Activated CD4-positive, CD25-positive, alpha-beta regulatory T cell treated with anti-CD3 and anti-CD28 coated beads, Interleukin-2, amount 50 U/mL, for 72 hours (primary cell): ENCODE measurements at places on chromosomes 7 and 10.

DNA sequence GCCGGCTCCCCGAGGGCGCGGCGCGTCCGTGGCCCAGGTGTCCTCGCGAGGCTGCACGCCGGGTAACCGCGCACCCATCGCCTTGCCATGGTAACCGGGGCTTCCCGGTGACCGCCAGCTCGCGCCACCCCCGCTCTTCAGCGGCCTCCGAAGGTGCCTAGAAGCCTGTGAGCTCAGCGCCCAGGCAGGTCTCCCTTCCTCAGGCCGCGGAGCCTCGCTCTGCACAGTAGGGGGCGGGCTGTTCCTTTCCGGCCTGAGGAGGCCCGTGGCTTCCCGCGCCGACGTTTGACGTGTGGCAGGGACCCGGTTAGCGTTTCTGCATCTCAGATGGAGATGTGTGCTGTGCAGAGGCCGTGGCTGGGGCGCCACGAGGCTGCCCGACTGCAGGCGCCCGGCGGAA is 117.1 kb downstream of the DYNC2I1 start:
- DNase-seq: peak; percentile 45

GRCh38 chr10:3324612-3325038 is 152.0 kb upstream of the PITRM1 start:
- no peak for DNase-seq

DNA sequence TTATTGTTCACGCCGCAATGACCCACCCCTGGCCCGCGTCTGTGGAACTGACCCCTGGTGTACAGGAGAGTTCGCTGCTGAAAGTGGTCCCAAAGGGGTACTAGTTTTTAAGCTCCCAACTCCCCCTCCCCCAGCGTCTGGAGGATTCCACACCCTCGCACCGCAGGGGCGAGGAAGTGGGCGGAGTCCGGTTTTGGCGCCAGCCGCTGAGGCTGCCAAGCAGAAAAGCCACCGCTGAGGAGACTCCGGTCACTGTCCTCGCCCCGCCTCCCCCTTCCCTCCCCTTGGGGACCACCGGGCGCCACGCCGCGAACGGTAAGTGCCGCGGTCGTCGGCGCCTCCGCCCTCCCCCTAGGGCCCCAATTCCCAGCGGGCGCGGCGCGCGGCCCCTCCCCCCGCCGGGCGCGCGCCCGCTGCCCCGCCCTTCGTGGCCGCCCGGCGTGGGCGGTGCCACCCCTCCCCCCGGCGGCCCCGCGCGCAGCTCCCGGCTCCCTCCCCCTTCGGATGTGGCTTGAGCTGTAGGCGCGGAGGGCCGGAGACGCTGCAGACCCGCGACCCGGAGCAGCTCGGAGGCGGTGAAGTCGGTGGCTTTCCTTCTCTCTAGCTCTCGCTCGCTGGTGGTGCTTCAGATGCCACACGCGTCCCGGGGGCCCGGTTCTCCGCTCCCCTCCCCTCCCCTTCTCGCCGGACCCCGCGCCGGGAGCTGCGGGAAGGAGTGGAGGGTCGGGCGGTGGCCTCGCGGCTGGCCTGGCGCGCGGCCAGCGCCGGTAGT is at the start of gene CBX3:
CBX3 (plus strand) TSS at position 499 of the 772 bp plus-strand sequence. CDS start 1,254 bp downstream, outside the sequence.
- DNase-seq: peak; percentile 87

DNA sequence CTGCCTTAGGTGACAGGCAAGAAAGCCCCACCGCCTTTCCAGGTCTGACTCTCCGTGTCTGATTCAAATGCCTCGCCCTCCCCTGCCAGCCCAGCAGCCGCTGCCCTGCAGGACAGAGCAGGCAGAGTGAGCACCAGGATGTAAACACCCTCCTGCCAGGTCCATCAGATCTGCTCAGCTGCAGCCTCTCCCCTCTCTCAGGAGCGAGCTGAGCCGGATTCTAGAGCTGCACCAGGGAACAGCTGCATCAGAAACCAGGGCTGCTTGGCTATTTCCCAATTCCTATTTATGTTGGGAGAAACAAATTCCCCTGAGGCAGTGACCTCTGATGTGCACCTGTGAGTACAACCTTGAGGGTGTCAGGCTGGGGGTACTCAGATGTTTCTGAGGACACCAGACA is 121.5 kb upstream of the ZMIZ1 start:
- DNase-seq: no peak

DNA sequence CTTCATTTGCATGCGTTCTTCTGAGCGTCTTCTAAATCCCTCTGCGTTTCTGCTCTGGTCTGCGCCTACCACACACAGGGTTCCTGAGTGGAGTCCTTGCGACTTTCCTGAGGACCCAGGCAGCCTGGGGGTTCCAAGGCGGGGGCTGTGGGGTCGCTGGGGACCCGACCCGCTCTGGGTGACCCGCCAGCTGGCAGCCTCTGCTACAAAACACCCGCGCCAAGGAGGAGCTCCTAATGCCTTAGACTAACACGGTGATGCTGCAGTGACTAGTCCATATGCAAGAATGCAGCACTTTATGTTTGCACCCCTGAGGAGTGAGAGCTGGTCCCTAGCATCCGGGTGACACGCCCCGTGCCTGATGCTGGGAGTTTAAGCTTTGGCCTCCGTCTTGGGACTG is 367.0 kb upstream of the POM121L12 start:
- no peak for DNase-seq
